ENCODE measurements at places on chromosomes 11 and 22.

- DNase-seq: no peak
Measured at GRCh38 chr11:118200901-118201680, 23.7 kb downstream of the JAML start.

DNA sequence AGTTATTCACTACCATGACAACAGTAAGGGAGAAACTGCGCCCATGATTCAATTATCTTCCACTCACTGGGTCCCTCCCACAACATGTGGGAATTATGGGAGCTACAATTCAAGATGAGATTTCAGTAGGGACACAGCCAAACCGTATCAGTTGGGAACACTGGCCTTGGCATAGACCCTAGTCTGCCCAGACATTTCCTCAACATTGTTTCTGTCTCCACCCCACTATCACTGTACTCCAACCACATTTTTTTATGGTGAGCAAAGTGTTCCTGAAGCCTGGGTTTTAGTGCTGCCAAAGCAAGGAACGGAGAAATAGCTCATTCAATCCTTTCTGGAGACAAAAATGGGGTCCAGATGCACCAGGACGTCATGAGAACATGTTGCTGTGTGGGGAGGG, 122.6 kb upstream of the CCDC179 start:
- DNase-seq: no peak

- DNase-seq: no peak
Measured at GRCh38 chr22:32413719-32414118, 1.7 kb upstream of the RTCB start.

DNA sequence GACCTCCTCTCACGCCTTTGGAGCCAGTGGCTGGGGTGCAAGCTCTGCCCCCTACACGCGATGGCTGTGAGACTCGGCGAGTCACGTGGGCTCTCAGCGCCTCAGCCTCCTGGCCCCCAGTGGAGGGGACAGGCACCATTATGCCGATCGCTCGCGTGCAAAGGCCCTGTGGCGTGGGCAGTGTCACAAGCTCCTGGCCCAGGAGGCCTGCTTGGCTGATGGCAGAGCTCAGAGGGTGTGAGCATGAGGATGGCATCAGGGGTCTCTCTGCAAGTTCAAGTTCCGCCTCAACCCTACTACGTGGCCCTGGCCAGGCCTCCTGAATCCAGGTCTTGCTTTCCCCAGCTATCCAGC, 90.8 kb upstream of the KCNQ1OT1 start:
- DNase-seq: no peak

DNA sequence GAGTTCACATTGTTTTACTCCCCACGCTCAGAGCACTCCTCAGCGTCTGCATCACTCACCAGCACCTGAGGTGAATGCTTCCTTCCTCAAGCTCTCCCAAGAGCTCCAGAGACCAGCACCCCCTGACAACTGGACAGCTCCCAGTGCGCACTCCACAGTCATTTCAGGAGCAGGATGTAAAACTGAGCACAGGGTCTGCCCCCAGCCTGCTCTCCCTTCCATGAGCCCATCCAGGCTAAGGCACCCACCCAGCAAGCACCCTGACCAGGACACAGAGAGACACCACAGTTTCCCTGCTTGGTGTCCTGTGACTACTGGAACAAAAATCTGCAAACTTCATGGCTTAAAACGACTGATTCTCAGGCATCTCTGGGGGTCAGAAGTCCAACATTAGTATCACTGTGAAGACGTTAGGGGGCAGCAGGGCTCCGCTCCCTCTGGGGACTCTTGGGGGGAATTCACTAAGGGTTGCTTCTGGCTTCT, 3.3 kb downstream of the SCGB1D2 start:
- DNase-seq: no peak

DNA sequence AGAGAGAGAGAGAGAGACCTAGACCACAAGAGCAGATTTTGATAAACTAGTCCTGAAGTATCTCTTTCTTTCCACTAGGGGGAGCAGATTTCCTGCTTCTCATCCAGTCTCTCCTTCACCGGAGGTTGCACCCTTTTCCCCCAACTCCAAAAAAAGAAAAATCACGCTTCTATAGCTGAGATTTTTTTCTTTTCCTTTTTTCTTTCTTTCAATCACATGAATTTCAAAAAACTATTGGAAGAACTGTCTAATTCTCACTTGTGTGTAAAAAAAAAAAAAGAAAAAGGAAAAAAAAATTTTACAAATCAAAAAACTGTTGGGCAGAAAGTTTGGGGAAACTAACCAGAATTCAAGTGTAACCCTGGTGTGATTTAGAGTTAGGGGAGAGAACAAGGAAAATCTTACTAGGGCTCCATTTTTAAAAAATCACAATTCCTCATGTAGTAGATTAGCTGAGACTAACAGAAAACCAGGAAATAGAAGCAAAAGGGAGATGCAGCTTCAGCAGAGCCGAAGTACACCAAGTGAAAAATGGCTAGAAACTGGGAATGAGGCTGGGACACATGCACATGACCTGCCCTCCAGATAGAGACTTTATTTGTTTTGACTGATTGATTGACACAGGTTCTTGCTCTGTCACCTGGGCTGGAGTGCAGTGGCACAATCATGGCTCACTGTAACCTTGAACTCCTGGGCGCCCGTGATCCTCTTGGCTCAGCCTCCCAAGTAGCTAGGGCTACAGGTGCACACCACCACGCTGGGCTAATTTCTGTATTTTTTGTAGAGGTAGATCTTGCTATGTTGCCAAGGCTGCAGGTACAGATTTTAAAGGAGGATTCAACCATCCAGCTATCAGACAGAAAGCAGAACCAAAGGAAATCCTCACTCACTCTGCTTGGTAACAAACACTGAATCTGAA, 27.1 kb downstream of the SDHD start:
- no peak for DNase-seq

- no peak for DNase-seq
Measured at GRCh38 chr22:29691636-29692326, 28.0 kb upstream of the CABP7 start.

- no peak for DNase-seq
Measured at GRCh38 chr11:32259641-32260081, 168.8 kb downstream of the RCN1 start.

GRCh38 chr11:59754494-59754858, 700 bp upstream of the STX3 start:
- no peak for DNase-seq

DNA sequence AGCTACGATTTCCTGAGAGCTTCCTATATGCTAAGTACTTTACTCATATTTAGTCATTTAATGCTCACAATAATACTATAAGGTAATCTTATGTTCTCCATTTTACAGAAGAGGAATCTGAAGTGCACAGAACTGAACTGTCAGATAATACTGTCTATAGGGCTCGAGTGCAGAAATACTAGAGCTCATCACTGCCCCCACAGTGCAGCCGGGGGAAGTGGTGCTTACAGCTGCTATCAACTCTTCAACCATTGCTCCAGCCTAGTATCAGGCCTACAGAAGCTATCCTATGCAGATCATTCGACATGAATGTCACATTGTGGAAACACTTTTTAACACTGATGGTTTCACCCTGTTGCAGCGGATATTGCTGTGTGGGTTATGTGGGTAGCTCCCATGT, 929.9 kb downstream of the NTM start:
- no peak for DNase-seq

DNA sequence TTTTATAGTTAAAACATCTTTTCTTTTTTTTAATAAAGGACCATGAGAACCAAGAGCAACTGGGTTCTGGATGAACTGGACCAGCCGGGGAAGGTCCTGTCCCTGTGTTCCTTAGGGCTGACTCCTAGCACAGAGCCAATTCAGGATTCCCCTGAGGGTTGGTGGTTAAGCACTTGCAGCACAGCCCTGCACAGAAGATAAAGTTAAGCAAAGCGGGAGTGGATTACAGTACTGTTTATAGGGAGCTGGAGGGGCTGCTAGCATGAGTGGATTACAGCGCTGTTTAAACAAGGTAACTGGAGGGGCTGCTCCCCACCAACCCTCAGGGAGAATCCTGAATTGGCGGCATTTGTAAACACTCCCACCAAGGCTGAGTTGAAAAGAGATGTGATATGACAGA, 90.6 kb downstream of the CELSR1 start:
- DNase-seq: no peak

DNA sequence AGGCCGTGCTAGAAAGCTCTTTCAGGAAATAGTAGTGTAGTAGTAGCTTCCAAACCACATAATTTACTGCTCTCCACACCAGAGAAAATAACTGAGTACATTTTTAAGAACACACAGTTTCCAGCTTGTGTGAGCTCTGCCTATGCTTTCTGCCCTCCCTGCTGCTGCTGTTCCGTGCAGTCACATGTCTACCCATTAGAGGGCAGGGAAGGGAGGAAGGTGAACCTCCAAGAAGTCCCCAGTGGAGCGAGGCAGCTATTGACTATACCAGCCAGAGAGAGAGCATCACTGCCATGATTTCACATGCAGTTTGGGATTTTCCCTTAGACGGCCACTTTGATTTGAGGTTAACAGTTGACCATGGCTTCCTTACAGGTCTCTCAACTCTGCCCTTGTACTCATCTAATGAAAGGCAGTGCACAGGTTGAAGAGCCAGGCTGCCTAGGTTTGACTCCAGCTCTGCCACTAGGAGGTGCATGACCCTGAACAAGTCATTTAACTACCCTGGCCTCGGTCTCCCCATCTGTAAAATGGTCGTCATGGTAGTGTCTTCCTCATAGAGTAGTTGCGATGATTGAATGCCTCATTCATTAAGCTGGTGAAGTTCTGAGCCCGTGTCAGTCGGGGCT, 19.7 kb upstream of the CTTN start:
- DNase-seq: no peak

Data from stimulated activated CD4-positive, alpha-beta T cell treated with anti-CD3 and anti-CD28 coated beads, Interleukin-1b, Interleukin-23, amount 100 ng/mL, for 1 hour (primary cell).